CD8-positive, alpha-beta T cell (primary cell): ENCODE measurements at places on chromosomes 3 and 15. TPM values are rescaled to one million over a fixed set of nuclear protein-coding genes. Genes with fewer than 3 reads are reported as not detected.

OSTN gene
- not detected for total RNA-seq

ARRDC4 gene
- total RNA-seq: 4.2 TPM

DGKG gene
- total RNA-seq: not detected

SPINK8 gene
- total RNA-seq: not detected

TRIM42 gene
- total RNA-seq: not detected

CADPS gene
- total RNA-seq: not detected

CMTM8 gene
- 0.58 TPM for total RNA-seq

TMEM212 gene
- not detected for total RNA-seq

CACNA1D gene
- total RNA-seq: not detected

LSAMP gene
- total RNA-seq: not detected

RHOV gene
- total RNA-seq: 0.25 TPM

LTK gene
- 11.9 TPM for total RNA-seq

ARIH2 gene
- total RNA-seq: 225 TPM

HACD2 gene
- 13.4 TPM for total RNA-seq

STARD5 gene
- total RNA-seq: 14.3 TPM

CD200 gene
- 1.1 TPM for total RNA-seq

MUC20 gene
- 1.7 TPM for total RNA-seq

RYR3 gene
- total RNA-seq: not detected

HGD gene
- total RNA-seq: 3.1 TPM

CTXN2 gene
- not detected for total RNA-seq

CHRM5 gene
- not detected for total RNA-seq

PLA2G4E gene
- not detected for total RNA-seq

FOXL2NB gene
- not detected for total RNA-seq

ARF4 gene
- 72.7 TPM for total RNA-seq

LYZL4 gene
- total RNA-seq: not detected

TIMP4 gene
- total RNA-seq: not detected

CCK gene
- total RNA-seq: not detected

LHFPL4 gene
- total RNA-seq: not detected

TMEM158 gene
- not detected for total RNA-seq

ERICH6 gene
- total RNA-seq: 0.52 TPM

SLC6A1 gene
- total RNA-seq: not detected

TUSC2 gene
- 23.6 TPM for total RNA-seq

GUCA1C gene
- total RNA-seq: not detected
